Endothelial cell (in vitro differentiated cells): ENCODE measurements at places on chromosomes 1 and 21.

- no peak for DNase-seq
Measured at GRCh38 chr1:156540955-156541354, 31.4 kb downstream of the IQGAP3 start.

GRCh38 chr1:66696771-66697170 is 55.5 kb upstream of the DYNLT5 start:
- DNase-seq: no peak

- no peak for DNase-seq
Measured at GRCh38 chr1:62508187-62508758, 71.4 kb downstream of the USP1 start.

- DNase-seq: no peak
Measured at GRCh38 chr21:38241029-38241740, 15.6 kb upstream of the KCNJ15 start.

- no peak for DNase-seq
Measured at GRCh38 chr1:214014730-214015129, 27.0 kb downstream of the PROX1 start.

- DNase-seq: no peak
Measured at GRCh38 chr1:181135815-181136737, 47.6 kb downstream of the IER5 start.

DNA sequence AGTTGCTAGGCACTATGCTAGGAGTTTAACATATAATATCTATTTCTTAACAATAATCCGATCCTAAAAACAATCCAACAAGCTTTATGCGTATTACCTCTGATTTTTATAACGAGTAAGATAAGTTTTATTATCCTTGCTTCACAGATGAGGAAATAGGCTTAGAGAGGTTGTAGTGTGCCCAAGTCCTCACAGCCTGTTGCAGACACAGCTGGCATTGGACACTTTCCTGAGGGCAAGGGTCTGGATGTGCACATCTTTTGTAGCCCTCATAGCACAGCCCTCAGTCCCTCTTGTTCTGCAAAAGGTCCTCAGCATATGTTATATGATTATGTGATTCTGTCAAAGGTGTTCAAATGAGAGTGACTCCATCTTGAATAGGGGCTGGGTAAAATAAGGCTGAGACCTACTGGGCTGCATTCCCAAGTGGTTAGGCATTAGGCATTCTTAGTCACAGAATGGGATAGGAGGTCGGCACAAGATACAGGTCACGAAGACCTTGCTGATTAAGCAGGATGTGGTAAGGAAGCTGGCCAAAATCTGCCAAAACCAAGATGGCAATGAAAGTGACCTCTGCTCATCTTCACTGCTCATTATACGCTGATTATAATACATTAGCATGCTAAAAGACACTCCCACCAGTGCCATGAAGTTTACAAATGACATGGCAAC is 75.7 kb upstream of the F3 start:
- no peak for DNase-seq

GRCh38 chr1:157025385-157025784 is 20.2 kb downstream of the ARHGEF11 start:
- DNase-seq: no peak

- no peak for DNase-seq
Measured at GRCh38 chr1:227388214-227389168, 70.2 kb upstream of the CDC42BPA start.

DNA sequence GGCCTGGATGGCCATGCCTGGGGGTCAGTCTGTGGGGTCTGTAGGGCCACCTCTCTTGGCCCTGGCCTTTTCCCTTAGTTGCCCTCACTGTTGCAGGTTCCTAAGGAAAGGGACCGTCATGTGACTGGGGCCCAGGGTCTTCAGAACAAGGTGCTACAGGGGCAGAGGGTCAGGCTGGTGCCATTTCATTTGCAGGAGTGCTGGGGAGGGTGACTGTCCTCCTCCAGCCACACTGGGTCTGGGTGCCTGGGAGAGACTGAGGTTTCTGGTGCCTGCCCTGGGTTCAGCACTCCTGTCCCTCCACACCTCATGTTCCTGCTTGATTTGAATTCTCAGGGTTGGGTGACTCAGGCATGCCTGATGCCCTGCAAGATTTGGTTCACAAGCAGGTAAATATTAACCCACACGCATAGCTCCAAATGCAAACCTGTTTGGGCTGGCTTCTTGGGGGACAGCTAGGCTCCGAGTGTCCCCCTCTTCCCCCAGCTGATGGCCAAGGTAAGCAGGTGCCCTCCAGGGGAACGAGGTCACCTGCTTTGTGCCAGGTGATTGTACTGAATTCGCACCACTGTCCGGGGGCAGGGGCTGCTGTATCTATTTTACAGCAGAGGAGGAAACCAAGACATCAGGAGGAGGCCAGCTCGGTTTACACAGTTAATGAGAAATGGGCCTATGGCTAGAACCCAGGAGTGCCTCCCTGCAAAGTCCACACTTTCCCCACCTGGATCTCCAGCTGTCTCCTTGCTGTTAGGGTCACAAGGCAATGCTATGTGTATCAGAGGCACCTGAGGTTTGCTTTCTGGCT is 20.3 kb downstream of the ARHGEF10L start:
- no peak for DNase-seq

- no peak for DNase-seq
Measured at GRCh38 chr1:111909030-111909429, 80.4 kb downstream of the KCND3 start.

DNA sequence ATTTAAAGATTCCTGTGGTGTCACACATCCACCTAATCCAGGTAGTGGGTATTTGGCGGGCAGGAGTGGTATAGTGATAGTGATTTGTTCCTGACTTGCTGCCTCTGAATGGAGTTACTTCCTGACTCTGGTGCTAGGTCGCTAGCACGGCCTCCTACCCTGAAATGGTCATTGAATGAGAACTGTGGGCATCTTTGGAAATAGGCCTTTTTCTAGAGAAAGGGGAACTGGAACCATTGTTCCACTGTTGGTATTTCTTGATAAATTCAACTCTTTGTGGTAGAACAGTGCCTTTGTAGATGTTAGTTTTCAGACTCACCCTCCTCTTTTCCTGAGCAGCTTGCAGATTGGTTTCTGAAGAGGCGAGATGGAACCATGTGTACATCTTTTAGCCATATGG is 1.5 kb downstream of the QSOX1 start:
- DNase-seq: no peak

- no peak for DNase-seq
Measured at GRCh38 chr1:112536561-112536960, 27.8 kb downstream of the WNT2B start.

DNA sequence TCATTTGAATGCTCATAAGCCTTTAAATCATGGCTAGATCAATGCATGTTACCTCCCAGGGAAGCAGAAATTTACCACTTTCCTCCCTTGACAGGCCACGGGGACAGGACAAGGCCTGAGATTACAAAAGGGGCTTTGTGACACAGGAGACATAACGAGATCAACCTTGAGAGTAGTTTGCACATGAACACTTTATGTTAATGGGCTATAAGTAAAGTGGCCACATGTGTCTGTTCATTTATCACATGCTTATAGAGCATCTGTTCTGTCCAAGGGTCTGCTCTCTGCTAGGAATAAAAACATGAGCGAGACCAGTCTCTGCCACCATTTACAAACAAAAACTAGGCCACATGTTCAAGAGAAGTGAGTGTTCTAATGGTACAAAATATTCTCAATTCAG is 144.1 kb upstream of the C8B start:
- no peak for DNase-seq

GRCh38 chr1:45730075-45730779 is 20.2 kb downstream of the IPP start:
- no peak for DNase-seq

- DNase-seq: no peak
Measured at GRCh38 chr1:168202941-168203654, 22.7 kb upstream of the SFT2D2 start.

GRCh38 chr1:237700181-237700580 is 190.5 kb downstream of the ZP4 start:
- no peak for DNase-seq

DNA sequence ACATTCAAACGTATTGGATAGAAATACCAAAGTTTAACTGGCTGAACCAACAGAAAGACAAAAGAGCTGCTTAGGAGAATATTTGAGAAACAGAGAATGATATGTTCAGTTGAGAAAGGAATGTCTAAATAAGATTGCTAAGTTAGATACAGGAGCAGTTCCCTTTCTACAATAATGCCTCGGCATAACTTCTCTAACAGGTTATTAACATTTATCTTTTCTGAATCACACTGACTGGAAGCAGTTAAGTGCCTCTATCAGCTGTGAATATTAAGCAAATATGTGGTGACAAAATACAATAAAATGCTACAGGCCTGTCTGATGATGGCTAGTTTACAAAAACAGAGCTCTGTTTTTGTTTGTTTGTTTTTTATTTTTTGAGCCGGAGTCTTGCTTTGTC is 121.9 kb downstream of the KCNK1 start:
- no peak for DNase-seq

- DNase-seq: no peak
Measured at GRCh38 chr1:63486629-63487028, 36.4 kb downstream of the ITGB3BP start.

DNA sequence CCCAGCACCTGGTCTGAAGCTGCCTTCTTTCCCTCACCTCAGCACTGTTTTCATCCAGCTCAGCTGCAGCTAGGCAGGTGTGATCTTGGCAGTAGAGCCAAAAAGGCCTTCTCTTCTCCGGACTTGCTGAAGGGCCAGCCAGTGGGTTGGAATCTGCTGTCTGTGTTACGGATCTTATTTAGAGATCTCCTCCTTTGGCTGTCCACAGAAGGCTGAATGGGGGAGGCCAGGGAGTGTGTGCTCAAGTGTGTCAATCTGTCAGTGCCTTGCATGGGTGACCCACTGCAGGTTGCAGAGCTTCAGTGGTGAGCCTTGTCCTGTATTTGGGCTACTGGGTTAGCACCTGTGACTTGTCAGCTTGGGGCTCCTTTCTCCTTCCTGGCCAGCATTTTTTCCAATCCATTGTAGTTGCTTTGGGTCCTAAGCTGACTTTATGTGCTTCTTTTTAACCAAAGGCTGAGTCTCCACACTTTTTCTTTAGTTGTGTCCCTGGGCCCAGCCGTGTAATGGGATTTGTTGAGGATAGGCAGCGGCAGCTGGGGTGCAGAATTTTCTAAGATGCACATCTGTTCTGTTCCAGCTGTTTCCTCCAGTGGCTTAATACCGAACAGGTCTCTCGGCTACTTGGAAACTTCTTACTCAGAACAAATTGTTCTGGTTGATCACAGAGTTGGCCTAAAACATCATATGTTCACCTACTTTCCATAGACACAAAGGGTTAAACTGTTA is 126.8 kb downstream of the PEX14 start:
- no peak for DNase-seq
